ENCODE measurements at places on chromosomes 4 and X.

- H3K27ac ChIP-seq = no peak overlapping the region
- no peaks in the 10 kb centered on the region for H3K27me3 ChIP-seq
- no peaks in the 10 kb centered on the region for H3K4me1 ChIP-seq
- H3K36me3 ChIP-seq = no peaks in the 10 kb centered on the region
- DNase-seq = no peak
- H3K4me3 ChIP-seq = no peak overlapping the region
Measured at GRCh38 chrX:20681683-20682082, 415.0 kb upstream of the RPS6KA3 start.

DNA sequence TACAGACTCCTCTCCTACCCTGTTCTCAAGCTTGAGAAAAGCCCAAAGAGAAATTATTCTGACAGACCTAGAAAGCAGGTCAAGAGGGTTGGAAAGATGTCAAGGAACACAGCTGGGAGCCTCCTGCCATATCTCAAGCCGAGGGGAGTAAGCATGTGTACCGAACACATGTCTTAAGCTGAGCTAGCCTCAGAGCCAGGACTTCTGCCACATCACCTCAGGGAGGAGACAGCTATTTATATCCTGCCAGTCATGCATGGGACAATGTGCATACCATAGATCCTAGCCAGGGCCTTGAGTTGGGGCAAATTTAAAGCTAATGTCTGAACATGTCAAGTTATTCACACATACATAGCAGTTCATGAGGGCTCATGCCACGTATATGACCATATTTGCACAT is 11.8 kb downstream of the TMEM31 start:
- no peaks in the 10 kb centered on the region for H3K36me3 ChIP-seq
- 0 out of 2 replicates have a peak, but pooled peaks cover 2% of the 10 kb centered on the region for H3K4me1 ChIP-seq
- no peak for DNase-seq
- H3K4me3 ChIP-seq = no peak overlapping the region

DNA sequence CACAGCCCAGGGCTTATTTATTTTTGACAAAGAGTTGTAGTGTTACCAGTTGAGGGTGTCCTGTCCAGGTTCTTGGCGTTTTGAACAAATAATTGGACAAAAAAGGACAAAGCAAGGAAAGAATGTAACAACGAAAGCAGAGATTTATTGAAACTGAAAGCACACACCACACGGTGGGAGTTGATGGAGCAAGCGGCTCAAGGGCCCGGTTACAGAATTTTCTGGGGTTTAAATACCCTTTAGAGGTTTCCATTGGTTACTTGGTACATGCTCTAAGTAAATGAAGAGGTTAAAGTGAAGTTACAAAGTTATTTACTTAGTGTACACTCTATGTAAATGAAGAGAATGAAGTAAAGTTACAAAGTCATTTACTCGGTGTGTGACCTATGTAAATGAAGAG is 27.8 kb upstream of the OPHN1 start:
- H3K27ac ChIP-seq = no peak overlapping the region
- no peaks in the 10 kb centered on the region for H3K4me1 ChIP-seq
- no peaks in the 10 kb centered on the region for H3K27me3 ChIP-seq
- no peak overlapping the region for H3K4me3 ChIP-seq
- H3K36me3 ChIP-seq = no peaks in the 10 kb centered on the region

- DNase-seq = no peak
- H3K27me3 ChIP-seq = no peaks in the 10 kb centered on the region
- 0 out of 2 replicates have a peak, but pooled peaks cover 3% of the 10 kb centered on the region for H3K4me1 ChIP-seq
- no peak overlapping the region for H3K4me3 ChIP-seq
Measured at GRCh38 chrX:40268188-40268520, 170.4 kb upstream of the BCOR start.

DNA sequence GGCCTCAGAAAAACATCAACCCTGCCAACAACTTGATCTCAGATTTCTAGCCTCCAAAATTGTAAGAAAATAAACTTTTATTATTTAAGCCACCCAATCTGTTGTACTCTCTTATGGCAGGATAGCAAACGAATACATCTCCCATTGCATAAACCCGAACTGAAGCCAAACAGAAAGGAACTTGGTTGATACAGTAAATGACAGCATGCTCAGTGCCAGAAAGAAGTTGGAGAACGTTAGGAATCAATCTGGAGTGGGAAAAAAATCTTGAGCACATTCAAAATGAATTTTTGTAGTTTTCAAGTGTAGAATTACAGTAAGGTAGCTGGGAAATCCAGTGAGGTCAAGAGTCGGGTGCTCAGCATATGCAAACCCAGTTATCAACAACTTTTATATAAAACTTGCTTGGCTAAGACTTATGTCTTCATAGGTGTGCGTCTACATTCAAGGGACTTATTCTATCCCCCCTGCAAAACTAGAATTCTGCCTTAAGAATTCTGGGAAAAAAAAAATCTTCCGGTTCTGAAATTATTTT is 157.5 kb upstream of the ANKRD50 start:
- no peak overlapping the region for H3K27ac ChIP-seq
- no peaks in the 10 kb centered on the region for H3K27me3 ChIP-seq
- H3K4me1 ChIP-seq = peaks cover 3% of the 10 kb centered on the region
- no peak overlapping the region for H3K4me3 ChIP-seq
- no peak for DNase-seq
